Activated CD8-positive, alpha-beta memory T cell treated with anti-CD3 and anti-CD28 coated beads for 1 hour (primary cell): ENCODE measurements at places on chromosomes 6 and 20.
A peak's percentile ranks its signal among the peaks of the same experiment; 100 is the strongest.

GRCh38 chr6:156988276-156989158 lies 211.3 kb downstream of the ARID1B start:
- no peak for DNase-seq

GRCh38 chr6:128655978-128656498 lies 135.6 kb upstream of the PTPRK start:
- DNase-seq: no peak

DNA sequence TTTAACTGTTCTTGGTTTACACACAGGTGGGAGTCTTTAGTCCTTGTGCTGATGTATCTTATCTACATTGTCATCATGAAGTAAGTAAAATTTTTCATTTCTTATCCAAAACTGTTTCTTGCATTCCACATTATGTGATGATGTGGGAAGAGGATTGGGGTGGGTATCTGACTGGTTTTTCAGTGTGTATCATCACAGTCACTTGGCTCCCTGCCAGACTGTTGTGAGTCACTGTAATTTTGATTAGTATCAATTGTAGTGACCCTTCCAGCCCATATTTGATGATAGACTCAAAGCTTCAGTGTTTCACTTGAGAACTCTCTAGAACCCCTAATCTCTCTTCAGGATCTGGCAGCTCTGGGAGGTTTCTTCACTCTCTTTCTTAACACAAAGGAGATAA lies 84.5 kb upstream of the RIN2 start:
- no peak for DNase-seq

- no peak for DNase-seq
These were observed 62.0 kb upstream of the BCLAF1 start for GRCh38 chr6:136351518-136352110.

GRCh38 chr6:51648236-51648635 lies 439.2 kb downstream of the PKHD1 start:
- no peak for DNase-seq

DNA sequence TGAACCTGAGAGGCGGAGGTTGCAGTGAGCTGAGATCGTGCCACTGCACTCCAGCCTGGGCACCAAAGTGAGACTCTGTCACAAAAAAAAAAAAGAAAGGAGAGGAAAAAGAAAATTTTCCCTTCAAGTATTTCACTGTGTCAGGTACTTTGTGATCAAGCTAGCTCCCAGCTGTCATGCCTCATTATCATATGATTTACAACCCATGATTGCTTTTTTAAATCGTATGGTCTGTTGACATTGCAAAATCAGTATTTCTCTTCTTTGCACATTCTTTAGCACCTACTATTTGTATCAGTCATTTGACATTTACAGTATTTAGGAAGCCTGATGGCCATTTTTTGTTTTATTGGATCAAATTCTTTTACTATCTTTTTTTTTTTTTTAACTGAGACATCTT lies 22.4 kb downstream of the SASH1 start:
- no peak for DNase-seq

GRCh38 chr6:129030215-129030614 lies 147.3 kb downstream of the LAMA2 start:
- DNase-seq: no peak

DNA sequence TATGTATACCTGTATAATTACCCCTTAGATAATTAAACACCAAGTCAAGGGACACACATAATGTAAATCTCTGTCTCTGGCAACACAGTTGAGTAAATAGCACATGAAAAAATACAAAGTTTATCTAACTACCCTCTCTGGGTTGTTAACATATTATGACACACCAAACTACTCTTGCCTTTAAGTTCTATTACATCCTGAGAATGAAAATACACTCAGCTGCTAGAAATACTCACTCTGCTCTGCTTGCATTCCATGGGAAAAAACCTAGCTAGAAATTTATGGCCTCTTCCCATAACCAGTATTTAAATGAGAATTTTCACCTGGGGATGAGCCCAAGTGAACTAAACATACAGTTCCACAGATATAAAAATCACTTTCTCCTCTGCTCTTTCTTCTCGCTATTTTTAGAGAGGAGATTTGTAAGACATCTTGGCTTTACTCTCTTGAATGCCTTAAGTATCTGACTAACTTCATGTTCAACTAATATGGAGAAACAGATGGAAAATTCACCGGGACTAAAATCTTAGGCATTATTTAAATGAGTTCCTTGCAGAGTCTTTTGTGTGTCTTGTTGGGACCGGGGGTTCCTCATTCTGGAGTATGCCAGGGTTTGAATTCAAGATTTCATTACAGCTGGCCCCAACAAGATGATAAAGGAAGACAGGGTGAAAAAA lies 140.9 kb downstream of the GJA10 start:
- no peak for DNase-seq

- DNase-seq: no peak
These were observed 772.8 kb upstream of the GJE1 start for GRCh38 chr6:141359953-141360352.

DNA sequence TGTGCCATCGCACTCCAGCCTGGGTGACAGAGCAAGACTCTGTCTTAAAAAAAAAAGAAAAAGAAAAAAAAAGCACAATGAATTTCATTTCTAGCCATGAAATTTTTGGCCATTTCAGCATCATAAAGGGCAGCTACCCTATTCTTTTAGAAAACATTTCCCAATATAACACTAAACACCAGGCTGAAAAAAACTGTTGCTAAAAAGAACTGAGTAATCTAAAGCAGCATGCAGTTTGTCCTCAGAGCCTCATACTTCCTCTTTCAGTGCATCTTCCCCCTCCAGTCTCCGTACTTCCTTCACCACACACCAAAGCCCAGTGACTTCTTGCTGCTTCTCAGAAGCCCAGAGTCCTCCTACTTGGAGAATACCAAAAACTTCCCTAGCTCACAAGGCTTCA lies 5.6 kb upstream of the IFNGR1 start:
- DNase-seq: no peak

DNA sequence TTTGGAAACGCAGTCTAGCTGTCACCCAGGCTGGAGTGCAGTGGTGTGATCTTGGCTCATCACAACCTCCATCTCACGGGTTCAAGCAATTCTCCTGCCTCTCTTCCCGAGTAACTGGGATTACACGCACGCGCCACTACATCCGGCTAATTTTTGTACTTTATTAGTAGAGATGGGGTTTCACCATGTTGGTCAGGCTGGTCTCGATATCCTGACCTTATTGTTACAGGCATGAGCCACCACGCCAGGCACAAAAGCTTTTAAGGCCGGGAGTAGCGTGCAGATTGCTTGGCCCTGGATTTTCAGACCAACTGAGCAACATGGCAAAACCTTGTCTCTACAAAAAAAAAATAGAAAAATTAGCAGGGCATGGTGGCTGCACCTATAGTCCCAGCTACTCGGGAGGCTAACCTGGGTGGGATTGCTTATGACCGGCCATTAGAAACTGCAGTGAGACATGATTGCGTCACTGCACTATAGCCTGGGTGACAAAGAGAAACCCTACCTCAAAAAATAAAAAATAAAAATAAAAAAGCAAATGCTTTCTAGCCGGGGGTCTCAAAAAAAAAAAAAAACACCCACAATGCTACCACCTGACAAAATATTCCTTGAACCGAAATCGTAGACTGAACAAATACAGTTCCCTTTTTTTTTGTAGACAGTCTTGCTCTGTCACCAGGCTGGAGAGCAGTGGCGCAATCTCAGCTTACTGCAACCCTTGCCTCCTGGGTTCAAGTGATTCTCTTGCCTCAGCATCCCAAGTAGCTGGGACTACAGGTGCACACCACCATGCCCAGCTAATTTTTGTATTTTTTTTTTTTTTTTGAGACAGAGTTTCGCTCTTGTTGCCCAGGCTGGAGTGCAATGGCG lies 15.0 kb downstream of the RBM39 start:
- DNase-seq: no peak

DNA sequence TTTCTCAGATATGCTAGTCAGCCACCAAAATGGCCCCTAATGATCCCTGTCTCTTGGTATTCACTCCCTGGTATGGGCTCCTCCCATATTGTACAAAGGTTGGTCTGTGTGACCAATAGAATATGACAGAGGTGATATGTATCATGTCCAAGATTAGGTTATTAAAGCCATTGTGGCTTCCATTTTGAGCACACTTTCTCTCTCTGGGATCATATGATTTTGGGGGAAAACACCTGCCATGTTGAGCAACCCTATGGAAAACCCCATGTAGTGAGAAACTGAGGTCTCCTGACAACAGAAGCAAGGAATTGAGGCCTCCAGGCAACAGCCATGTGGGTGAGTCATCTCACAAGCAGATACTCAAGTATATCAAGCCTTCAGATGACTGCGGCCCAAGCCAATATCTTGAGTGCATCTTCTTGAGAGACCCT lies 7.1 kb upstream of the ZNF318 start:
- no peak for DNase-seq

DNA sequence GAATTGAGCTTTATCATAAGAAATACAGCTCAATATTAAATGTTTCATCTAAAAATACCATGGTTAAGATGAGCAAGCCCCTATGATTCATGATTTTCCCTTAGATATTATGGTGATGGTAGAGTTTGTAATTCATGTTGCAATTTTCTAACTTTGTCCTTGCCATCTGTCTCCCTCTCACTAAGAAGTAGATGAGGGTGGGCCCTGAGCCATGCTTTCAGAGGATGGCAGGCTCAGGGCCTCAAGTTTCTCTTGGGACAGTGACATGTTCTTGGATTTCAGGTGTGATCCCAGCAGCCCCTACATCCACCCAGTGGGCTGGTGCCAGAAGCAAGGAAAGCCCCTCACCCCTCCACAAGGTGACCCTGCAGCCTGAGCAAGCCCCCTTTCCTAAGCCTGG lies 25.6 kb downstream of the L3MBTL1 start:
- no peak for DNase-seq

- no peak for DNase-seq
These were observed 1026.6 kb downstream of the EYS start for GRCh38 chr6:64680446-64680845.

GRCh38 chr6:137571854-137572253 lies 77.7 kb upstream of the OLIG3 start:
- DNase-seq: peak; percentile 51

GRCh38 chr20:48203252-48203651 lies 418.0 kb upstream of the SULF2 start:
- DNase-seq: no peak

- DNase-seq: no peak
These were observed 40.1 kb downstream of the ILRUN start for GRCh38 chr6:34656378-34657036.

- no peak for DNase-seq
These were observed 75.1 kb upstream of the BHLHE23 start for GRCh38 chr20:63081831-63082230.

- DNase-seq: no peak
These were observed 101.6 kb upstream of the TMEM30A start for GRCh38 chr6:75386050-75386770.

- DNase-seq: no peak
These were observed 28.1 kb downstream of the RAMACL start for GRCh38 chr6:166558156-166559005.

GRCh38 chr6:46338131-46338530 lies 153.1 kb downstream of the RCAN2 start:
- DNase-seq: no peak

GRCh38 chr6:35343092-35343834 lies 905 bp downstream of the PPARD start:
- DNase-seq: no peak

- no peak for DNase-seq
These were observed 17.5 kb upstream of the ZBTB2 start for GRCh38 chr6:151408858-151409257.

GRCh38 chr6:130385064-130385695 lies 19.4 kb downstream of the TMEM200A start:
- DNase-seq: no peak

- no peak for DNase-seq
These were observed 106.9 kb downstream of the TBX18 start for GRCh38 chr6:84657486-84657885.

GRCh38 chr6:129262661-129263060 lies 379.7 kb downstream of the LAMA2 start:
- DNase-seq: no peak

DNA sequence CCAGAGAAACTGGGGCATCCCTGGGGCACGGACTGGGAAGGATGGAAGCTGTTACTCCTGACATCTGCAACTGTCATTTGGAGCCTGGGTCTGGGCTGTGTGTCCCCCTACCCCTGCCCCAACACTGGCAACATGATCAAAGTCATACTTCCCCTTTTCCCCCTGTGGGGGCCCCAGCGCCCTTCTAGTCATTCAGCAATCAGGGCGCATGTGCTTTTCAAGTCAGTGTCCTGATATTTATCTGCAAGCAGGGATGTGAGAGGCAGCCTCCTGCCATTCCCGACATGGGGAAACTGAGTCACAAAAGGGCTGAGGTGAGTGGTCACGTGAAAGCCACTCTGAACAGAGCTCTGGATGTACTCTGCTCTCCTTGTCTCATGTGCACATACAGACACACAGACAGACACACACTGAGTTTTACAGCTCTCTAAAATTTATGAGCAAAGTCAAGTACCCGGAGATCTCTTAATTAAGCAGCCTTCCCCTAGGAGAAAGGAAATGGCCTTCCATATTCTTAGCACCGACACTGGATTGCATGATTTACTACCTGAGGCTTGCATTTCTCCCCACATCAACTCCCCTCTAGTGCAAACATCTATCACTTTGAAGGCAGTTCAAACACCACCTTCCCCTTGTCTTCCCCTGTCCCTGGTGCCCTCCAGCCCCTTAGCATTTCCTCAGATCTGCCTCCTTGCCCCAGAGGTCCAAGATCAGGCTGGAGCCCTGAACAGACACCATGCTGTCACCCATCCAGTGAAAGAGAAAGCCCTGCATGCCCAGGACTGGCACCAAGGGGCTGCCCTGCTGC lies 170.7 kb downstream of the CDC5L start:
- DNase-seq: no peak

DNA sequence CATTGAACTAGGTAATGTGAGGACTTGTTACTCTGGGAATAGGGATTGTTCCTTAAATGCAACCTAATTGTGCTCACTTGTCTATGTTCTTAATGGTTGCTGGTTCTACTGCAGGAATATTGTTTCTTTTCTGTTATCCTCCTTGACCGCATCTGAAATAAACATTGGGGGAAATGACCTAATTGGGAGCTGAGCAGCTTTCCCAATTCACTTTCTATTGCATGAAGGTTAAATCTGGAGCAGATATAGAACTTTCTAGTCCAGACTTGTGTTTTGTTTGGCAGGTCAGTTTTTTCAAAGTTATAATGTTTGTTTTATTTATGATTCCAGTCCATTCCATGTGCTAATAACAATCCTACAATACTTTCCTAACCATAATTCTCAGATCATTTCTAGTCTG lies 981.0 kb upstream of the CITED2 start:
- DNase-seq: no peak

- no peak for DNase-seq
These were observed 133.8 kb downstream of the LRRC1 start for GRCh38 chr6:53928641-53929040.

- no peak for DNase-seq
These were observed 115.3 kb downstream of the SYNDIG1 start for GRCh38 chr20:24584538-24585356.

- no peak for DNase-seq
These were observed 6.6 kb upstream of the ZBTB22 start for GRCh38 chr6:33324125-33324524.

DNA sequence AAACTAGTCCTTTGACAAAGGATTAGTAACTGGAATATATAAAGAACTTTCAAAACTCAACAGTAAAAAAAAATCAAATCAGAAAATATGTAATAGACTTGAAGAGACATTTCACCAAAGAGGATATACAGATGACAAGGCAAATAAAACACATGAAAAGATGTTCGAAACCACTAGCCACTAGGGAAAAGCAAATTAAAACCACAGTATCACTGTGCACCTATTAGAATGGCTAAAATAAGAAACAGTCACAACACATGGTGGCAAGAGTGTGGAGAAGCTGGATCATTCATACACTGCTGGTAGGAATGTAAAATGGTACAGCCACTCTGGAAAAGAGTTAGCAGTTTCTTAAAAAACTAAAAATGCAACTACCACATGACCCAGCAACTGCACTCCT lies 14.9 kb downstream of the ZBTB2 start:
- no peak for DNase-seq
